ENCODE measurements at places on chromosomes 3 and 15. TPM values are rescaled to one million over a fixed set of nuclear protein-coding genes. Genes with fewer than 3 reads are reported as not detected.

APEH gene
- 115 TPM for total RNA-seq

CLDN18 gene
- total RNA-seq: not detected

DNA sequence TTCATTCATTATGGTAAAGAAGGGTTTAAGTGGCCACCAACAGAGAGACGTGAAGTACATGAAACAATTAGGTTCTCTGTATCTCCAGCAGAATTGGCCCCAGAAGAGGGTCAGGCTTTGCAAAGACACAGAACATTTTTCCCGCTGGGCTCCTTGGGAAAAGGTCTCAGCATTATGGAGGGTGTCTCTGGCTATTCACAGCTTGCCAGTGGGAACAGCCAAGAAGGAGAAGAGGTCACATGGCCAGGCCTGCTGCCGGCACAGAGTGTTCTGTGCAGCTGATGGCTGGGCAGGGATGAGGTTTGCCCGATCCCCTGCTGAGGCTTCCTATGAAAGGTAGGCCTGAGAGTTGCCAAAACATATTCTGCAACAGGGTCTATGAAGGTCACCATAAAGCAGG is 77.8 kb upstream of the LPP start:
- DNase-seq: peak; percentile 28

GPR15 gene
- total RNA-seq: not detected

- no peak for DNase-seq
These were observed 48.7 kb upstream of the CMSS1 start for GRCh38 chr3:99768808-99769501.

GABRB3 gene
- total RNA-seq: 0.17 TPM

TRPM7 gene
- 8.0 TPM for total RNA-seq

DNA sequence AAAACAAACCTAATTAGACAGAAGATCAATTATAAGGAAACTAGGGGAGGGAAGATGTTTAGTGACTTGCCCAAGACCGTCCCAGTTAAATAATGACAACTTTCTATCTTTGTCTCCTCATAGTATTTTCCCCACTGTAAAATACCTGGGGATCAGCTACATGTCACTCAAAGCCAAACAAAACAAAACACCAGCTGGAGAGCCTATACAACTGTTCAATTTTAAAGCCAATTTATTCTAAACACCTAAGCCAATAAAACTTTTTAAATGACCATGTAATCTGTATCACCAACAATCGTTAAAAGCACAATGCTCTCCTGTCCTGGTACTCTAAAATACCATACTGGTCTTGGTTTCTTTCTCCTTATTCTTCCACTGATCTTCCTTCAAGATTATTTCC is 168.4 kb downstream of the STAG1 start:
- DNase-seq: no peak

- DNase-seq: no peak
These were observed 710 bp downstream of the LRRC57 start for GRCh38 chr15:42547918-42548248.

- no peak for DNase-seq
These were observed 220.6 kb upstream of the LYSMD4 start for GRCh38 chr15:99953886-99954285.

DNA sequence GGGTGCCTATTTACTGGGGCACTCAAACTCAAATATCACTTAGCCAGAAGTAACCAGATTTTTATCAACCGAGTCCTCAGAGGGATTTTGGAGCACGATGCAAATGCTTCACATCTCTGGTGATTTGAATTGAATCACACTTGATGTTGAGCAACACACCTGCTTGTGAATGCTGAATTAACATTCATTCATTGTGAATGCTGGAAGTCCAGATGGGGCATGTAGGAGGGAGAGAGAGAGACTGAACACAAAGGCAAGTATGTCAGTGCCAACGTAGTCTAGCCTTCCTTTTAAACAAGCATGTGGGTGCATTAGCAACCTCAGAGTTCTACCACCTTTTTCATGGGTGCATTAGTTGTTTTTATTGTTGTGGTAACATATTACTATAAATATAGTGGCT is 156.2 kb downstream of the ADAMTSL3 start:
- no peak for DNase-seq

CHST2 gene
- total RNA-seq: 1.8 TPM

GRCh38 chr3:72659596-72659995 is 188.6 kb downstream of the SHQ1 start:
- DNase-seq: no peak
